ENCODE measurements at places on chromosomes 2 and 18.

GRCh38 chr18:54616220-54616848 lies 25.3 kb downstream of the DYNAP start:
- no peak for DNase-seq

- DNase-seq: no peak
Measured at GRCh38 chr18:25612466-25612865, 260.5 kb upstream of the ZNF521 start.

DNA sequence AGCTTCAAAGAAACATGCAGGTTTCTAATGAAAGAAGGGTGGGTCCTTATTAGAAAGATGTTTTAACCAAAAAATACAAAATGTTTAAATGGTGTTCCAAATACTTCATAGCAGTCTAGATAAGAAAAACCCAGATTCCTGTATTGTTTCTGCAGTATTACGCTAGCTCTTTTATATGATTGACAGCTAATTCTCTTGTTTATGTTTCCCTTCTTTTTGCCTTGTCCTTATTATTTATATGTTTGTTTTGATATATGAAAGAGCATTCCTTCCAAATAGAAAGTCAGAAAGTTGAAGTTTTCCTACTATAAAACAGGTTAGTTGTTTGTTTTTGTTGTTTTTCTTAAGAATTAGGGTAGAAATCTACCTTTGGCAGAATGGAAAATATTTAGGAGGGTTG lies 41.1 kb upstream of the PNPT1 start:
- no peak for DNase-seq

GRCh38 chr2:174613531-174613930 lies 15.9 kb upstream of the WIPF1 start:
- DNase-seq: no peak

GRCh38 chr2:74578408-74578807 lies 23.9 kb downstream of the DOK1 start:
- DNase-seq: no peak

DNA sequence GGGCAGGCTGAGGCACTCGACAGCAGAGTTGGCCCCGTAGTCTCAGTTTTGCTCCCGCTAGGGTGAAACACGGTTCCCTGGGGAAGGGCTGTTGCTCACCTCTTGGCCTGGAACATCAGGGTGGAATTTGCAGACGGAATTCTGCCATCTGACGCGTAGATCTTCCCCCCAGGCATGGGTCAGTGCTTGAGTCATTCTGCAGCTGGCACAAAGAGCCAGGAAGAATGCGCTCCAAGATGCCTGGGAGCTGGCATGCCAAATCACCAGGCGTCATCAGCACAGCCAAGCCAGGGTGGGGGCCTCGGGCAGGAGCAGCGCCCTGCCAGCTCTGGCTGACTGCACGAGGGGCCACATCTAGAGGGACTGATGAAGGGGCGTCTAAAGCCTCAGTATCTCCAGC lies 42.7 kb downstream of the ODC1 start:
- peak; percentile 93 for DNase-seq

All from tongue (tissue), 3 donors.